ENCODE measurements at places on chromosomes 12 and 14.

DNA sequence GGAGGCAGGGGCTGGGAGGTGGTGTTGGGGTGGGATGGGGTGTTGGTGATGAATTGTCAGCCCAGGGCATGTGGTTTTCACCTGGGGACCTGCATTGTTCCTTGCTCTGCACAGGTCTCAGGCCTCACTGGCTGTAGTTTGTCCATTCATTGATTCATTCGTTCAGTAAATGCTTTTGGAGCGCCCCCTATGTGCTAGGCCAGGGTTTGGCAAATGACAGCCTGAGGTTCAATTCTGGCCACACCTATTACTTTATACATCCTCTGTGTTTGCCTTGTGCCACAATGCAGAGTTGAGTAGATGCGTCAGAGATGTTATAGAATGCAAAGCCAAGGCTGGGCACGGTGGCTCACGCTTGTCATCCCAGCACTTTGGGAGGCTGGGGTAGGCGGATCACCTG is 4.7 kb downstream of the ADCK1 start:
- DNase-seq: no peak

DNA sequence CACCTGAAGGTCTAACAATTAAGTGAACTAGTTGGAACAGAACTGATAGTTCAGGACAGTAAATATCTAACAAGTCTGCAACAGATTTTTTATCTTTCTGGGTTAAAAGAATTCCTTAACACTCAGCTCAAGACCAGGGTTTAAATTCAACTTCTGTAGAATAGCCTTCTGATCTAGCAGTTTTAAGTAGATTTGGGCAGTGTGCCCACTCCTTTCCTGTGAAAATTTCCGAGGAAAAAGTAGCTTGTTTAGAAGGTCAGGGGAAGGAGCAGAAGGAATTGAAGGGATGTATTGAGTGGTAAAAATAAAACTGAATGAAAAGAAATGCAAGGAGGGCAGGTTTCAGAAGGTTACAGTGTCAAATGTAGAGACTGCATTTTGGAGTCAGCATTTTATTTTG is 45.8 kb downstream of the ATL1 start:
- no peak for DNase-seq

DNA sequence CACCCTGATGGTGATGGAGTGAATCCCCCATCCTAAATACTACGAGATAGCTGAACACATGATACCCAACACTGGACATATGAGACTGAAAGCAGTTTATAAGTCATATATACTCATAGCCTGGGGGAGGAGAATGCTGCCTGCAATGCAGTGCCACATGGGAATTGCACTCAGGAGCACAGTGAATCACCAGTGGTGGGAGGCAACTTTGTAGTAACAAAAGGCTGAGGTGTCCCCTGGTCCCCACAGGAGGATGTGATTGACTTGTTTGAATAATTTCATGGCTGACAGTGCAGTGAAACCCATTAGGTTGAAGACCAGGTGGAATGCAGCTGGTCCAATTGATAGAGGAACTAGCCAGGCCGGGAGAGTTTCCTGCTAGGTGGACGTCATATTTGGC is 20.2 kb downstream of the CCDC38 start:
- no peak for DNase-seq

- DNase-seq: no peak
Observed at GRCh38 chr14:100584056-100585031, 2.9 kb downstream of the BEGAIN start.

DNA sequence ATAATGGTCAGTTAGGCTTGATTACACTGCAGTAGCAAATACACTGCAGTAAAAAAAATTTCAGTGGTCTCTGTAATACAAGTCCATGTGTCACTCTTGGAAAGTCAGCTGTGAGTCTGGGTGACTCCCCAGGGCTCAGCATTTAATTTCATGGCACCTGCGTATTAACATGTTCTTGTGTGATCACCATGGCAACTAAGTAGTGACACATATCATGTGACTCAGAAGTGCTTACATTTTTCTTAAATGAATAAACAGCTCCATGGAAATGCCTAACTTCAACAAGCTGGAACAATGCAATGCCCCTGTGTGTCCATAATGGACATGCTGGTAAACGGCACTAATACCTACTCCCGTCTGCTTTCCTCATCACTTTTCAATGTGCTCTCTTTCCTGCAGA is 88.5 kb upstream of the ANO4 start:
- DNase-seq: peak; percentile 78

DNA sequence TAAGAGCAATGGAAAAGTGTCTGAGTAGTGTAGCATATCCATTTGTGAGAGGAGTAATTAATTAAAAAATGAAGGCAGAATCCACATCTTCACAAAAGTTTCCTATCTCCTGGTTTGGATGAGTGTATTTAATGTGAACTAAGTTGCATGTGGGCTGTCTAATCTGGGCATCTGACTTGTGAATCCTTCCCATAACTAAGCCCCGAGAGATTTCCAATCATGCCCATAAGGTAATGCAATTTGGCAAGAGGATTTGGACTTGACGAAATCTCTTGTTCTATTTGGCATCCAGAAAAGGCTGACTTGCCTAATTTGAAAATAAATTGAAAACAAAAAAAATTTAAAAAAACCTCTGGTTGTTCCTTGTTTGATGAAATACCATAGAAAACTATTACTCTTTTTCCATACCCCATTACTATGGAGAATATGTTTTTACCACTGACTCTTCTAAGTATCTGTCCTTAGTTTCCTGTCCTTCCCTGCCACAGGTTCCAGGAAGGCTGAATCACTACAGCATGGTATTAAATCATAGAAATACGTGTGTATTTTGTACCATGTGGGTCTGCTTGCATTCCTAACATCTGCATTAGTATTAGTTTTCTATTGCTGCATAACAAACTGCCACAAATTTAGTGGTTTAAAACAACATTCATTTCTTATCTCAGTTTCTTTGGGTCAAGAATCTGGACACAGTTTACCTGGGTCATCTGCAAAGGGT is 48.4 kb downstream of the ETV6 start:
- no peak for DNase-seq

DNA sequence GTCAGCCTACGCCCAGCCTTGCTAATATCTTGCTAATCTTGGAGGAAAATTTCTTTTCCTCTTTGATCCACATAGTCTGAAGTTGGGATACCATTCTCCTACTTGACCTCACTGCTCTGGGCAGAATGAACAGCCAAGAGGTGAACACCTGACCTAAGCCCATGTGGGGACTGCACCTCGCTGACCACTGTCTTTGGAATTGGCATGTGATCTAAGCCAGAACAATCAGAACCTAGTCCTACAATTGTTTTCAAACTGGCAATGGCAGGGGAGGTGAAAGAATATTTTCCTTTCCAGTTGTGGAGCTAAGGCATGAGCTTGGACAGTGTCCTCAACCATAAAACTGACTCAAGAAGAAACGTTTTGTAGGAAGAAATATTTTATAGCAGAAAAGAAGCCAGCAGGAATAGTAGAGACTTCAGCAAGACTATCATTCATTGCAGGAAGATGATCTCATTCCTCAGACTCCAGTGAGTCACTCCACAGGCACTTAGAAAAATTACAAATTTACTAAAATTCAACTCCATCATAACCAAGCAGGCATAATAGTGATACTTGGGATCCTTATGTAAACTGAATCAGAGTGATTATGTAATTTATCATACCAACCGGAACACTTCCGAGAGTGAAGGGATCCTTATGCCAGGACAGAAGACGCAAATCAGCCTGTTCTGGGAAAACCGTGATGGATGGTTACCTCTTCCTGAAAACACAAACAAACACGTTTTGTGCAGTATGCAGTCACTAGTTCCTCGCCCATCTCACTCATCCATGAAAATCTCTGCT is 14.7 kb downstream of the PTPRO start:
- DNase-seq: no peak

DNA sequence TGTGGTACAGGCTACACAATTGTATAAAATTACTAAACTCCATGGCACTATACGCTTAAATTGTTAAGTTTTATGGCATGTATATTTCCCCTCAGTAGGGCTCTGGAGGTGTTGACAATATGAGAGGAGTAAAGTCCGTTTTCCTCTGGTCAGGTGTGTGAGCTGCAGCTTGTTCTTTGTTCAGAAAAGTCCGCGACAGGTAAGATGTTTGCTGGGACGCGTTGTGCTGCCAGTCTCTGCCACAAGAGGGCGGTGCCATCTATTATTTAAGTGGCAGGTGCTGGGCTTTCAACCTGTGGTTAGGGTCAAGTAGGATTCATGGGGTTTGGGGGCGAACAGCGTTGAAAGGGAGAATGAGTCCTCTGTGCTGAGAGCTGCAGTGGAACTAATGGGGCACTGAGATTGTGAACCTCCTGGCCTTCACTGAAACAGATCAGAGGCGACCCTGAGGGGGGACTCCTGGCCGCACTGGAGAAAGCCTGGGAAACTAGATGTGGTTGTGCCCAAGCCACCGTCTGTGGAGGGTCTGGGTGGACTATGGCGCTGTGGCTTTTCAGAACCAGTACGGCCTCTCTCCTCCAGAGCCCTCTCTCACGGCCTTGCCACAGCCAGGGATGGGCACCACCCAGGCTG is 179.0 kb downstream of the SLC15A4 start:
- DNase-seq: peak; percentile 17

DNA sequence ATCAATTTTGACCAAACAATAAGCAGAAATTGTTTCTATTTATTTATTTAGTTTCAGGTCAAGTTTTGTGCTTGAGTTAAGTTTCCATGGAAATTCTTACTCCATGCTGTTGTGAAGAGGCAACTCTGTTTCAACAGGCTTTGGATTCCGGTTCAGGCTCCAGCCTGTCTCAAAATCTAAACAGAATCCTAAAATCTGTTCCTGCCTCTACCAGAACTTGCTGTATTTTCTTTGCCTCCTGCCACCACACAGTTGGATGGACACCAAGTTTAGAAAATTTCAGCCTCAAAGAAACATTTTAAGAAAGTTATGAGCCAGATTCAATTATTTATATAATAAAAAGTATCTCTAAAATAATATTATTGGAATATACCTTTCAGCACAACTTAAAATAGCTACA is 330.9 kb downstream of the FOXG1 start:
- no peak for DNase-seq

DNA sequence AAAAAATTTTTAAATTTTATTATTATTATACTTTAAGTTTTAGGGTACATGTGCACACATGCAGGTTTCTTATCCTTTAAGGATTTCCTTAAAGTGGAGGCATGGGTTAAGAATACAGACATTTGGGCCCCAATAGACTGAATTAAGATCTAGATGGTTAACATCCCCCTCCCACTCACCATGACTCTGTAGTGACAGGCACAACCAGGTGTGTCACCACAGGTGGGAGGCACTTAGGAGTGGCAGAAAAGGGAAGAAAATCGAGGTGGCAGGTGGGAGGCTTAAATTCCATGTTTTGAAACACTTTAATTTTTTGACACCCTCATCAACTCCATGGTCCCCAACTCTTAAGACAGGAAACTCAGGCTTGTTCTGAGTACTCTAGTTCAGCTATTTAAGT is 37.6 kb upstream of the GRIP1 start:
- DNase-seq: peak; percentile 23

- DNase-seq: no peak
Observed at GRCh38 chr12:113214895-113215400, 6.3 kb upstream of the TPCN1 start.

DNA sequence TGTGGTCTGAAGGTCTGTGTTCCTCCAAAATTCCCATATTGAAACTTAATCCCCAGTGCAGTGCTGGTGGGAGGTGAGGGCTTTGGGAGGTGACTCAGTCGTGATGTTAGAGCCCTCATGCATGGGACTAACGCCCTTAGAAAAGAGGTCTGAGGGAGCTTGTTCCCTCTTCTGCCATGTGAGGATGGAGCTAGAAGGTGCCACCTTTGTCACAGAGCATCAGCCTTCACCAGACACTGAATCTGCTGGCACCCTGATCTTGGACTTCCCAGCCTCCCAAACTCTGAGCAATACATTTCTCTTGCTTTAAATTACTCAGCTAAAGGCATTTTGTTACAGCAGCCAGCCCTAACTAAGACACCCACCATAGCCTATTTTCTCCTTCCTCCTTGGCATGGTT is 13.9 kb downstream of the RAB15 start:
- no peak for DNase-seq

DNA sequence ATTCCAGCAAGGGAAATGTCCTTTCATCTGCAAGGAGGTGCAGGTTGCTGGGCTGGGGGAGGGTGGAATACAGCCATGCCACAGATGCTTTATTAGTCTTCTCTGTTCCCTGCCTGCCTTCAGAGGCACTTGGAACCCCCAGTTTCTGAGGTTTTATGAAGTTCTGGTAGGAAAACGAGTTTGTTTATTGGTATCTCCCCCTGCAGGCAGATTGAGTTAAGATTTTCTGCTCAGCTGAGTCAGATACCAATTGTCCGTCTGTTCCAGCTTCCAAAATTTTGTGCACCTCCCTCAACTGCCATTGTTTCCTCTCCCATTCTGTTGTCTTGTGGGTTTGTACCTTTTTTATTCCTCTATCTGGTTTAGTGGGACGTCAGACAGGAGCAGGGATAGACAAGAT is 155.6 kb downstream of the ETV6 start:
- no peak for DNase-seq

- peak; percentile 71 for DNase-seq
Observed at GRCh38 chr14:96038920-96039632, at the start of gene C14orf132. Gene C14orf132 (plus strand): TSS chr14:96039362. CDS start chr14:96039501, 139 bp downstream.

DNA sequence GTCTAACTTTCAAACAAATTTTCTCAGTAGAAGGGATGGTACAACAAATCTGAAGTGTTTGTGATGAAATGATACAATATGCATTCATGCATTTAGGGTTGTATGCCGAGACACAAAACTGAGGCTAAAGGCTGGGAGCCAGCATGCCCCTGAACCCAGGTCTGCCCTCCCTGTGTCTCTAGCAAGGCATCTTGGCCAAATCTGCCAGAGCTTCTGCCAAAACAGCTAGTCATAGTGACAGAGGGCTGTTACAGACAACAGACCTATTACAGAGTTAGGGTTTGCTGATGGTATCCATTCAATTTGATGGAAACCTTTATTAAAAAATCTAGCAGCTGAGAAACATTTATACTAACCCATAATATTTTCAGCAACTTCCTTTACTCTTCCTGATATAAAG is 11.3 kb upstream of the CHPT1 start:
- no peak for DNase-seq

DNA sequence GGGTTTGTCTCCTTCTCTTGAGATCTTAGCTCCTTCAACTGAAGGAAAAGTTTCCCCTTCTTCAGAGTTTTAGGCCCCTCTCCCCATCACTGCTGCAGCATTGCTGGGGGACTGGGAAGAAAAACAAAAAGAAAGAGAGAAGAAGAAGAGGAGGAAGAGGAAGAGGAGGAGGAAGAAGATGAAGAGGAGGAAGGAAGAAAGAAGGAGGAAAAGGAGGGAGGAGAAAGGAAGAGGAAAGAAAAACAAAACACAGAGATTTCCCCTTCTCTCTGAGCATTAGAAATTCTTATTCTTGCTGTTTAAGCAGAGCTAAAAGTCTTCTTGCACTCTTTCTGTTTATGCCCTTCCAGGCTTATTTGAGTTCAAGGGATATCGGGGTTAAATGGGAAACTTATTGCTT is 219.8 kb upstream of the AMIGO2 start:
- no peak for DNase-seq

DNA sequence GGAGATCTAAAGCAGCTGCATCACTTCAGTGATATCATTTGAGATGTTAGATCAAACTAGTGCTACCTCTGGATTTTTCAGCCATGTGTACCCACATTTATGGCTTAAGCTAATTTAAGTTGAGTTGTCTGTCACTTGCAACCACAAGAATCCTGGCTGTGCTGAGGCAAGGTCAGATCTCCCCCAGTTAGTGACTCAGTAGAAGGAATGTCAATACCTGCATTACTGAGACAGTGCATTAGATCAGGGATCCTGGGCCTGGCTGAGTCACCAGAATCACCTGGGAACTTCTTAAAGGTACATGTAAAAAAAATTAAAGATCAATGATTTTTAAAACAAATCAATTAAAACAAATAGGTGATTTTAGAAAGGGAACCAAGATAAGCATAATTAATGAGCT is 84.6 kb upstream of the GRIN2B start:
- DNase-seq: no peak
